ENCODE measurements at places on chromosomes 4 and X. TPM values are rescaled to one million over a fixed set of nuclear protein-coding genes. Genes with fewer than 3 reads are reported as not detected.

The ZNF732 gene
- total RNA-seq, result under 0.01 TPM

The MID1 gene
- total RNA-seq, result 63.0 TPM

DNA sequence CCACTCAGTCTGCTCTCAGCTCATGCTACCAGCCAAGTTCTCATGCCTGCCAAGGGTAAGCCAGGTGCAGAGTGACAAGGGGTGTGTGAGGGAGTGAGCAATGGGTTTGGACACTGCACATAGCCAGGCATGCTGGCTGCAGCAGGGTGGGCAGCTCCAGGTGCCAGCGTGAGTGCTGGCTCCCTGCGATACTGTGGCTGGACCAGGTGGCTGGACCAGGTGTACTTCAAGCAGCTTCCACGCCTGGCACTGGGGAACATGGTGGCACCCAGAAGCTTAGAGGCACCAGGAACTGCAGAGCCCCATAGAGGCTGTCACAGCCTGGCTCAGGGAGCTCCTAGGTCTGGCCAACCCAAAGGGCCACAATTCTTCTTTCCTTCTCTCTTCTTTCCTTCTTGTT is 234.9 kb upstream of the GIMD1 start:
- no peak for DNase-seq

- no peak for DNase-seq
These were observed 6.9 kb downstream of the SH3TC1 start for GRCh38 chr4:8205749-8206611.

DNA sequence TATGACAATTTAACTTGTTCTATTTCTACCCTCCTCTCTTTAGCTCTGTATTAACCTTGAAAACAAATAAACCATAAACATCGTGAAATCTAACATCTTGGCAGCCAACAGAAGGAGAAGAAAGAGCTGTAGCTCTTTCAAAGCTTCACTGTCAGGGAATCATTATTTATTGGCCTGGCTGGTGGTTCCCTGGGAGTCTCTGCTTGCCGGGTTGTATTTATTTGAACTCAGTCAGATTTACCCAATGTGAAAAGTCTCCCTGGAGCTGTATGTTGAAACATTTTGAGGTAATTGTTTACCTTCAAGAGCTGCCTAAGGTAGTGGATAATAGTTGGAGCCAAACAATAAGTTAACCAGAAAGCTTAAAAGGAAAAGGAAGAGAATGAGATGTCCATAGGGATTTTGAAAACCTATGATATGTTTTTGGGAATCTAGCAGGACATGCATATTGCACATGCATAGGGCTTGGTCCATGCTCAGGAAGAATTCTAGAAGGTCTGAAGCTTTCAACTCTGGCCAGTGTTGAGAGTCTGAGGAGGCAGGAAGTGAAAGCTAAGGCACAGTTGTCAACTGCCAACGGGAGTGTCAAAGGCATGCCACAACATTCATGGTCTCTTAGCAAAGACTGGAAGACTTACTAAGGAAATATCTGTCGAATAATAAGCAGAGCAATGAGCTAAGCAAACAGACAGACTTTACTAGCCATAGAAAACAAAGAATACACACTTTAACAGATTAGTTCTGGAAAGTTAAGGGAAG is 621.6 kb downstream of the PCDH7 start:
- no peak for DNase-seq
